ENCODE measurements at places on chromosomes 13 and 19.

DNA sequence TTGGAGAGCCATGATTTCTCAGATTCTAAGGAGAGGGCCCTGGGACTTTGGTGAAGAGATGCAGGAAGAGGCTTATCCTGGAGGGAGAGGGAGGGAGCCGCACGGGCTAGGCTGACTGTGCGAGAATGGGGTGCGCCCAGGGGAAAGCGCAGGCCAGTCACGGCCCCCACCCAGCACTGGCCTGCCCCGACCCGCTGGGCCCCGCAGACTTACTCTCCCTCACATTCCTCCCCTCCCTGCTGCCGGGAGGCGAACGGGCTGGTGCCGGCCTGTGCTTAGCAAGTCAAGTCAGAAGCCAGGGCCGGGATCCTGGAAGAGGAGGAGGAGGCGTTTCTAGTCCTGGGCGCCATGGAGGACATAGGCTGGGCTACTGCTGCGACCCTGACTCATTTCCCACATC, 120.0 kb downstream of the CRYL1 start:
- DNase-seq, result no peak

DNA sequence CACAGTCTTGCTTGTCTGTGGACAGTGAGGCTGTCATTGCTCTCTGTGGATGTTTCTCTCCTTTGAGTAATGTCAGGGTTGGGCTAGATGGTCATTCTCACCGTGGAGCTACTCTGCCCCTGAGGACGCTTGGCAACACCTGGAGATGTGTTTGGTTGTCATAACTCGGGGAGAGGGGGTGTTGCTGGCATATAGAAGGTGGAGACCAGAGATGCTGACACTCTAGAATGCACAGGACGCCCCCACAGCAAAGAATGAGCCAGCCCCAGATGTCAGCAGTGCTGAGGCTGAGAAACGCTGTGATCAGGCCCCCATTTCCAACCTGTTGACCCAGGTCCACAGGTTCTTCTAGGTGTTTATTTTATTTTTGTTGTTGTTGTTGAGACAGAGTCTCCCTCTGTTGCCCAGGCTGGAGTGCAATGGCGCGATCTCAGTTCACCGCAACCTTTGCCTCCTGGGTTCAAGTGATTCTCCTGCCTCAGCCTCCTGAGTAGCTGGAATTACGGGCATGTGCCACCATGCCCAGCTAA, 4.6 kb downstream of the CCDC124 start:
- DNase-seq, result no peak

- no peak for DNase-seq
These were observed 193.8 kb downstream of the FOXO1 start for GRCh38 chr13:40472427-40473220.

DNA sequence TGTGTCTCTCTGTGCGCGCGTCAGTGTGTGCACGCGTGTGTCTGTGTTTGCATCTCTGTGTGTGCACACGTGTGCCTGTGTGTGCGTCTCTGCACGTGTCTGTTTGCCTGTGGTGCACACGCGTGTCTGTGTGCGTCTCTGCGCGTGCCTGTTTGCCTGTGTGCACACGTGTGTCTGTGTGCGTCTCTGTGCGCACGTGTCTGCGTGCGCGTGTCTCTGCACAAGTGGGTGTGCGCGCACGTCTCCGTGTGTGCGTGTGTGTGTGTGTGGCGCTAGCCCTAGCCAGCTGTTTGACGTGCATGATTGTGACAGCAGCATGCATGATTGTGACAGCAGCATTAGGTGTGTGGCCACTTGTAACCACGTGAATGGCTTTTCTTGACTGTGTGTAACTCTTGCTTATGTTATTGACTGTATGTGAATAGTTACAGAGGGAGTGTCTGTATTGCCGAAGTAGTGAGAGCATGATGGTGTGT, 31.1 kb downstream of the ZNF146 start:
- DNase-seq, result peak; percentile 17

DNA sequence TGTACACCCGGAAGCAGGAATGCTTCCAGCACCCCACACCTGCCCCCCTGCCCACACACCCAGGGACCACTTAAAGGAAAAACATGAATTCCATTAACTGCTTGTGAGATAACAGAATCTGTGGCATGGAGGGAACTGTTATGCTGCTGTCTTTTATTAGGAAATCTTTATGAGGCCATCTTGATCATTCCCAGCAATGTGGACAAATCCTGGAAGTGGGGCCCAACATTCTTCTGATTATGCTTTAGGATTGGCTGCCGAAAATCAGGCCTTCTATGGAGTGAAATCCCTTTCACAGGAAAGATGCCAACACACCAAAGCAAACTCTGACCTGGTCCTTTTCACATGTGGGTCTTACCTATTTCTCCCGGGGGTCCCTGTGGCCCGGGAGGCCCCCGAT, 114.5 kb downstream of the COL4A1 start:
- no peak for DNase-seq

- DNase-seq, result no peak
These were observed 65.2 kb downstream of the DACH1 start for GRCh38 chr13:71801781-71802180.

GRCh38 chr13:20001366-20002190, 43.1 kb downstream of the ZMYM2 start:
- no peak for DNase-seq
